AML-193 (cell line): ENCODE measurements at places on chromosomes 3 and 15.

DNA sequence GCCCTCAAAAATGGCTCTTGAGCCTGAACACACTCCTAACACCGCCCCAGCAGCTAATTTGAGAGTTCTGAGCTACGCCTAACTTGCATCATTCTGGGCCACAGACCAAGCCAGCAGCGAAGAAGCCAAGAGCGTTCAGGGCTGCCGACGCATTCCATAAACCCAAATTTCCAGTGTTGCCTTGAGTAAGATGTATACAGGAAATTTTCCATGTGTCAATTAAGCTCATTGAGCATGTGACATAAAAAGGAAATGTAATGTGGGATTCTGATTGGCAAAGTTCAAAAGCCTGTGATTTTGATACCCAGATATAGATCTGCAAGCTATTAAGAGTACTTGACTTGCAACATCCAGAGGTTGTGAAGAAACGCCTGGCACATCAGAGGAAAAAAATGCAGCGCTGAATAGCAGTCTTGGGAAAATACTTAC is 148.6 kb upstream of the NR2F2 start:
- no peak for DNase-seq

DNA sequence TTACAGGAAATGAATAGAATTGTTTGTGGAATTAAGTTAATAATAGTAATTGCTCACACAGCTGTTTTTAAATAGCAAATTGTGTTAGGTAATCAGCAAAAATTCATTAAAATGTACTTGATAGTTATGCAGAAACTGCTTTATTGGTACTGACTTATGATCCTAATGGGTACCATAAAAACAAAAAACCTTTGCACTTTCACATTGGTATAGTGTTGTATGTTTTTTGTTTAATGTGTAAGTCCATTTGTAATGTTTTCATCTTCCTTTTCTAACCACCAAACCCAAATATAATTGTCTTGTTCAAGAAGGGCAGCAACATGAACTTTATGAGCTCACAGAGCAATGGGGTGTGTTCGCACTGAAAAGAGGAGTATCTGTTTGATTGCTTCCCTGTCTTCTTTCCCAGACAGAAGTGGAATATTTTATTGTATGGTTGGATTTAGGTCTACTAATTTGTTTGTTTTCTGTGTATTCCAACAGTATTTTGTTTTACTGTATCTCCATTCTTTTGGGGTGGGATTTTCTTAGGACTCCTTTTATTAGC is 135.8 kb downstream of the TCF12 start:
- DNase-seq: no peak

GRCh38 chr3:152458376-152459117 is 189.8 kb downstream of the MBNL1 start:
- no peak for DNase-seq

DNA sequence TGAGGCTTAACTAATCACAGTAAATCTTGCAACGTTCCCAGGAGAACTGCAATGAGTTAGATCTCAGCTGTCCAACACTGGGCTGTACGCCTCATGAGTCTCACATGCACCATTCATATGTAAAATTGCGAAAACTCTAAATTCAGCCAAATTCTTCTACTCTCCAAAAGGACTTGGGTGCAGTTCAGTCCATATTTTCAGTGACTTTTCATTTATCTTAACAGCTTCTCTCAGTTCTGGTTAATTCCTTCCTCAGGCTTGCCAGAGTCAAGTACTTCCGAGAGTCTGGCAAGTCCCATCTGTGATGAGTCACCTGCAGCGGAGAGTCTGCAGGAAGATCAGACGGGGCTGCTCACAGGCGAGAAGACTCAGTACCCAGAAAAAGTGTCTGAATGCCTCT is 11.5 kb downstream of the CCDC80 start:
- DNase-seq: no peak
